NCI-H69 (cell line): ENCODE measurements at places on chromosomes 2 and 18.
A peak's percentile ranks its signal among the peaks of the same experiment; 100 is the strongest.

DNA sequence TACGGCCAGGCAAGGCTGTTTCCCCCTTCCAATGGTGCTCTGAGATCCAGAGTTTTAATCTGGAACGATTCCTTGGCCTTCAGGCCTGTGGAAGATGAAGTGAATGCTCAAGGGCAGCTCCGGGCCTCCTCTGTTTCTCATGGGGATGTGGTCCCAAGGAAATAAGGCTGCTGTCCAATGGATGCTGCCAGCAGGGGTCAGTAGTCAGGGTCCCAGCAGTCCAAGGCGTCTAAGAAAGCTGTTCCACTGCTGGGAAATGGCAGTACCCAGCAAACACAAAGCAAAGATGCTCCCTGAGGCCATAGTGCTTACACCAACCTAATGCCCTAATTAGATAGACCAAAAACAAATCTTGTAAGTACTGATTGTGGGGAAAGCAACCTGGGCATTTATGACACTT, 12.5 kb downstream of the NMS start:
- DNase-seq = no peak

DNA sequence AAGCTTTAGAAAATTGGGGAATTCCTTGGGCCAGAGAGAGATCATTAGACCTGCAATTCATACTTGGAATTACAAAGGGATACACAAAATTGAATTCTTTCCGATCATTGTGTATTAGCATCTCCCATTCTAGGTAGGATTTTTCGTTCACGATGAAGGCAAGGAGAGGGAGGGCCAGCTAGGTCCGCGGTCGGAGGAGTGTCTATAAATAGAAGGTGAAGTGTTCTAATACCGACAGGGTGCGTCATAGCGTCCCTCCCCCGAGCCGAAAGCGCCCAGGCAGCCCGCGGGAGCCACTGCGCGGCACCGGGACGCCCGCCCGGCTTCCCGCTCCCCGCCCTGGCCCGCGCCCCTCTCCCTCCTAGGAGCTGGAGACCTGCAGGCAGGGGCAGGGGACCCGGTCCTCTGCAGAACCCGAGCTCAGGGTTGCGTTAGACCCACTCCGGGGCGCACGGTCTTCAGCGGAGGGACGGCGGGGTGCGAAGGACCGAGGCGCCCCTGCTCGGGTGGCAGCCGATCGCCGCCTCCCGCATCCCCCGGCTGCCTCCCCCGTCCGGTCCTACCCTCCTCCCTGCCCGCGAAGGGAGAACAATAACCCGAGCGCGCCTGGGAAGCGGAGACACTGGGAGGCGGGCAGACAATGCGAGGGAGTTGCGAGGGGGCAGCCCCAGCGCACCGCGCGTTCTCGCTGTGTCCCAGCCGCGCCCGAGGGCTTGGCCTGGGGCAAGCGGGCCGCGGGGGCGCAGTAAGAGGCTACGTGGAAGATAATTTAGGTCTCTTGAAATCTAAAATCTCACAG, 114.2 kb upstream of the SERTAD2 start:
- peak; percentile 75 for DNase-seq

DNA sequence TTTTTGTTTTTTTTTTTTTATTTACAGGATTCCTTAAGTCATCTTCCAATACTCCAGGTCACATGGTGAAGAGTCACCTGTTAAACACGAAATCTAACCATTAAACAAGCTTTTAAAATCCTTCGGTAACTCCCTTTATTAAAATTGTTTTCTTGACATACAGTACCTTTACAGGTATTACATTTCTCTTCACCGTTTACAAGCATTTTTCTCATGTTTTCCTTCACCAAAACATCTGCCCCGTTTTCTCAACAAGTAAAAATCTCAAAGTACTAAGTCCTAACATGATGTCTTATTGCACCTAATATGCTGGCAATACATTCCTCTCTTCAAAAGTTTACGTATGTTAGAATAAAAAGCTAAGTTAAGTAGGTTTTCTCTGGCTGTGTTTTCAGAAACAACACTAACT, 1.1 kb downstream of the PUM2 start:
- DNase-seq = peak; percentile 16

DNA sequence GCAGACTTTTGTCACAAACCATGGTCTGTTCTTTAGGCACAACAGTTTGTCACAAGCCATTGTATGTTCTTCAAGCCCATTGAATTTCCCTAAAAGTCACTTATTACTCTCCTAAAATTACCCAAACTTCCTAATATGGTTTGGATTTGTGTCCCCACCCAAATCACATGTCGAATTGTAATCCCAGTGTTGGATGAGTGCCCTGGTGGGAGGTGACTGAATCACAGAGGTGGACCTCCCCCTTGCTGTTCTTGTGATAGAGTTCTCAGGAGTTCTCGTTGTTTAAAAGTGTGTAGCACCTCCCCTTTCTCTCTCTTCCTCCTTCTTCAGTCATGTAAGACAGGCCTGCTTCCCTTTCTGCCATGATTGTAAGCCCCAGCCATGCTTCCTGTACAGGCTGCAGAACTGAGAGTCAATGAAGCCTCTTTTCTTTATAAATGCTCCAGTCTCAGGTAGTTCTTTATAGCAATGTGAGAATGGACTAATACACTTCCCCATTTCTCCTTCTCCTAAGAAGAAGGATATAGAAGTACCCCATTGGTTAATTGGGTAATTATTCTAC, 11.2 kb upstream of the GYPC start:
- DNase-seq = no peak

GRCh38 chr2:140550821-140551220, 1580.0 kb downstream of the LRP1B start:
- peak; percentile 77 for DNase-seq

DNA sequence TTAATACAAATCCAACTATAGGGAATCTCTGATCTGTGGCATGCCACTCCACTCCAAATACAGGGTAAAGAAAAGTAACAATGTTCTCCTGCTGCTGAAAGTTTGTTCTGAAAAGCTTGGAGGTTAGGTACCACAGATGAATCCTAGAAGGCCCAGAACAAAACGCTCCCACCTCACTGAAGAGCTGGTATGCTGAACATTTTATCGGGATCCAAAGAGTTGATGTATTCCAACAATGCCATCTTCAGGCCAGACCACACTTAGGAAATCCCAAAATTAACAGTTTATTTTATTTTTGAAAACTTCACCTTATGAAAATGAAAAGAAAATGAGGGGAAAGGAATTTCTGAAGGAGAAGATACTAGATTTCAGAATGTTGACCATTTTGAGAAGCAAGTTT, 145.1 kb upstream of the CDH19 start:
- peak; percentile 52 for DNase-seq

- DNase-seq = peak; percentile 75
Measured at GRCh38 chr2:219507581-219508443, 6.5 kb upstream of the ASIC4 start.

DNA sequence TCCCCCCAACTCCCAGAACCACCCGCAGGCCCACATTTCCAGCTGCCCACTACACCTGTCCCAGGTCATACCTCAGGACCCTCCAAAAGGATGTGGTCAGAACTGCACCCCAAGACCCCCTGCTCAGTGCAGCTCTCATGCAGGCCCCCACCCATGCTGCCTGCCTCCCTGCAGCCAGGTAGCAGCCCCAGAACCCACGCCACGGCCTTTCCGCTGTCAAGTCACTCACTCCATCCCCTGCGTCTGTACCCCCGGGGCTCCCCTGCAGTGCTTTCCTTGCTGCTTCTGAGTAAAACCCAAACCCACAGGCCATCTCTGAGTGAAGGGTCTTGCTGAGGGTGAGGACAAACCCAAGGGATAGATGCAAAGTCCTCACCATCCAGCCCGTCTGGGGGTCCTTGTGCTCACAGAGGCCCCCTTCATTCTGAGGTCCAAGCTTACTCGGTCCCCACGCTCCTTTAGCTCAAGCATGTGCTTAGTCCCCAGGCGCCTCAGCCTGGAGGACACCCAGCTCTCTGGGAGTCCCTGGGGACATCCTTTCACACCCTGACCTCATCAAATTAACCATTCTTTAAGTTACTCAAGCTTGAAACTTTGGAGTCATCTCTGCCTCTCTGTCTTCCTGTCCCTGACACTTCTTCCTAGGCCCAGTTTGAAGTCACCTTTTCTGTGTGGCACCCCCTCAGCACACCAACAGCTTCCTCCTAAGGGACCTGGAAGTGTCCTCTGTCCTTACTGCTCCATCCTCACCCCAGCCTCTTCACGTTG, 130.1 kb downstream of the SMAD7 start:
- no peak for DNase-seq

GRCh38 chr2:30823452-30823851, 16.2 kb upstream of the CAPN13 start:
- peak; percentile 4 for DNase-seq

- DNase-seq = no peak
Measured at GRCh38 chr2:176637142-176637485, 367.9 kb downstream of the MTX2 start.

DNA sequence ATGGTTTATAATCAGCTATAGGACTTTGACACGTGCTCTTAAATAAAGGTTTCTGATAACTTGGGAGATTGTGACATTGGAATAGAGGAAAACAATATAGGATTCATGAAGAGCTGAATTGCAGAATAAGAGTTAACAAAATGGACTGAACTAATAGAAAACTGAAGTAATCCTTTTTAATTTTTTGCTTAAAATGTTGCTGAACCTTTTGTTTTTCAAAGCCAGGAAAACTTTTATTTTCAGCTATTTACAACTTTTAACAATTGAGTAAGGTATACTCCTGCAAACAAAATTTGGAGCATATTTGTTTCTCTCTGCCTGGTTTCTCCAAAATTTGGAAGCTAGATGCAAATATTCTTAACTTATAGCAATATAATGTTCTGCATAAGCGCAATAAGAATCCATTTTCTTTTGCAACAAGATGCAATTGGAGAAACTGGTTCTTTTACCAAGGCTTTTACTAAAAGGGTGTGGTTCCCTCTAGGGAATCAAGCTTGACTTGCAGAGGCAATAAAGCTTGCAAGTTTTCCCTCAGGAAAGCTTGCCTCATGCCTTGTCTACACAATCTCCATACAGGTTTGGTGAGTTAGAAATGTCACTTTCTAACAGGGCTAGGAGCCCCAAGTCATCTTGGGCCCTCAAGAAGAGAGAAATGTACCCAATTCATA, 10.3 kb upstream of the PDK1 start:
- DNase-seq = peak; percentile 6

DNA sequence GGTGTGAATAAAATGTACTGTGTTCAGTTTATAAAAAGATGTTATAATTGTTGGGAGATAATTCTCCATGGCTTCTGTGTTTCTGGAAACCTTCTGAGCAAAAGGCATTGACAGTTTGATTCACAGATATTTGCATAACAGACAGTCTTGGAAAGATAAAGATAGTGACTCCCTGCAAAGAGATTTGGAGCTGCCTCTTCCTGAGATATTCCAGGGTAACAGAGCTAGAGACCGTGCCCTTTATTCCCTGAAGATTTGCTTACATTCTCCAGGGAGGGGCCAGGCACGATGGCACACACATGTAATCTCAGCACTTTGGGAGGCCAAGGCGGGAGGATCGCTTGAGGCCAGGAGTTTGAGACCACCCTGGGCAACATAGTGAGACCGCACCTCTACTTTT, 12.2 kb upstream of the ANXA4 start:
- DNase-seq = no peak

DNA sequence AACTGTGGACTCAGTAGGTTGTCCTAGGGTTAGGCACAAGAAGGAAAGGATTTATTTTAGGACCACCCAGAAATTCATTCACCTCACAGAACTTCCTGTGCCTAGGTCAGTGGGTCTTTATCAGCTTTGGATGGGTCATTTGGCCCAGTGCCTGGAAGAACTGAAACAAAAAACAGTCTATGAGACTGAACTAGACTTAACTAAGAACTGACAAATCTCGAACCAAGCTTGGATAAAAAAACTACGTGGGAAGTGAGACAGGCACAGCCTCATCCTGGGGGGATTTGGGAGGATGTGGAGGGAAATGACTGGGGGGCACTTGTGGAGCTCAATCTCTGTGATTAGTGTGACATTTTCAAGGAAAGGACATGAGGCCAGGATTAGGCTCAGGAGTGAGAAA, 2.3 kb upstream of the OST4 start:
- no peak for DNase-seq

GRCh38 chr2:207257251-207258250, 91.8 kb upstream of the KLF7 start:
- peak; percentile 95 for DNase-seq

DNA sequence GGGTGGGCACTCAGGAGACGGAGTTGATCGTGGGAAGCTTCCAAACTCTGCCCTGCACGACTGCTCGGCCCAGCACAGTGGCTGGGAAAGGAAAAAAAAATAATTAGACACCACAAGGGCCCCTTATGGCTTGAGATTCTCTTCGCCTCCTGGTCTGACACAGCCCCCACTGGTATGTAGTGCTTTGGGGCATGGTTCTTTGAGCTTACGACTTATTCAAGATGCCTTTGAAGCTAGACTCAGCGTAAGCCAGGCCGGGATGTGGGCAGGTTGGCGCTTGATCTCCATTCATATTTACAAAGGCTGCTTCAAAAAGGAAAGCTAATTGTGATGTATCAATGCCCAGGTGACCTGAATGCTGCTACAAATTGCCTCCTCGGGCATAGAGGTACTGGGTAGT, 50.5 kb downstream of the CXCR4 start:
- DNase-seq = peak; percentile 32

DNA sequence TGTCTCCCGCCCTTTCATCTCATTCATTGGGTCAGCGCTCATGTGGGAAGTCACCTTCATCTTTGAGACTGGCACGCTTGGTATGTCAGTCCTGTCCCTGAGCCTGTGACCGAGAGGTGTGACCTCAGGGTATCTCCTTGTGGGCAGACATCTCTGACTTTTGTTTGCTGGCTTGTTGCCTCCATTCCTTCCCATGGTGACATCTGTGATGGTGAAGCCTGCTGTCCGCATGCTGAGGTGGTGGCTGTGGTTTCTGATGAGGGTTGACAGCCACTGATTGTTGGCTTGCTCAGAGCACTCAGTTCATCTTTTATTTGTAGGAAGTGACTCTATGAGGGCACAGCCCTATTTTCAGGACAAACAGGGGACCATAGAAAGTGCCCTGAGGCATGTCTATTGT, 139.2 kb downstream of the SLC4A3 start:
- DNase-seq = no peak

- DNase-seq = peak; percentile 67
Measured at GRCh38 chr18:27860011-27860410, 316.9 kb downstream of the CDH2 start.

DNA sequence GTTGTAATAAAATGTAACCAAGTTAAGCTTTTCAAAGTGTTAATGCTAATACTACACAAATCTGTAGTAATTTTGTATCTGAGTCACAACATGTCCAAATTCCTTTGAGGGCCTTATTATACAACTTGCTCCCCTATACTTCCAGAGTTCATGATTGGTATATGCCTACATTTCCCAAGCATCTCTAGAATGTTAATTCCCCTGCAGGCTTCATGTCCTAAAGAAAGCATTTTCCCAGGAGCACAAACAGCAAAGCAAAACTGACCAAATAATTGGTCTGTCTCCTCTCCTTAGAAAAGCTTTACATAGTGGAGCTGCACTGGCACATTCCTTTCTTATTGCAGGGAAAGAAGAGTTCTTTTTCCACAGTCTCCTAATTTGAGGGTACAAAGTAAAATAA, 3.7 kb downstream of the ALS2 start:
- DNase-seq = no peak
